ENCODE measurements at places on chromosomes 2 and 18.

GRCh38 chr2:223779877-223780276 is 57.5 kb downstream of the AP1S3 start:
- no peak for DNase-seq

DNA sequence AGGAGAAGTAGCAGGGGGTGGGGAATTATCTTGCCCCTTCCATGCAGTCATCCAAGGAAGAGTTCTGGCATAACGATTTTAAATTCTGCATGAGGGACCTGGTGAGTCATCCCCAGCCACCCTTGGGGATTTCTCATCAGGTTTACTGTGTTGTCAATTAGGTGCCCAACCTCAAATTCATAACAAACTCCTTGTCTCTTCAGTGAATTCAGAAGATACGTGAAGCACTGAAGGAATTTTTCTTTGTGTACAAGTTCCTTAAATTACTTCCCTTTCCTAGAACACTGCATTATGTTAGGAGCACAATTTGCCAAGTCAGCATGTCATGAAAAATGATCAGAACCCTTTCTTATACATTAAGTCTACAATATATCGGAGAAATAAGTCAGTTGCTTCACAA is 70.8 kb upstream of the NOSTRIN start:
- no peak for DNase-seq

- no peak for DNase-seq
Measured at GRCh38 chr2:135818937-135819610, 17.9 kb downstream of the LCT start.

DNA sequence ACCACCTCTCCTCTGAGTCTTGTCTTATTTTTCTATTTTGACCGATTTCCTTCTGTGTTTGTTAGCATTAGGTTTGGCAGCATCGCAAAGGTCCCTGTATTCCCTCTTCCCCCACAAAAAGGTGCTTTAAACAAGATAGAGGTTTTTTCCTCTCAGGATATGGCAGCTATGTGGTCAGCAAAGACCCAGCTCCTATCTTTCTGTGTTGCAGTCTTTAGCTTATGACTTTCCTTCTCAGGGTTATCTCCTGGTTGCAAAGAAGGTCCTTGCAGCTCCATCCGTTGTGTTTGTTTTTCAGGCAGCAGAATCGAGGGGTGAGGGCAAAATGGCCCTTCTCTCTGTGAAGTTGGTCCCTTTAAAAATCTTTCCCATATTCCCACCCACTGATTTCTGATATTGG is 38.4 kb downstream of the GALNT1 start:
- DNase-seq: no peak

GRCh38 chr18:48470484-48471180 is 61.4 kb upstream of the ZBTB7C start:
- DNase-seq: no peak

- no peak for DNase-seq
Measured at GRCh38 chr18:32335228-32335627, 135.5 kb downstream of the GAREM1 start.

DNA sequence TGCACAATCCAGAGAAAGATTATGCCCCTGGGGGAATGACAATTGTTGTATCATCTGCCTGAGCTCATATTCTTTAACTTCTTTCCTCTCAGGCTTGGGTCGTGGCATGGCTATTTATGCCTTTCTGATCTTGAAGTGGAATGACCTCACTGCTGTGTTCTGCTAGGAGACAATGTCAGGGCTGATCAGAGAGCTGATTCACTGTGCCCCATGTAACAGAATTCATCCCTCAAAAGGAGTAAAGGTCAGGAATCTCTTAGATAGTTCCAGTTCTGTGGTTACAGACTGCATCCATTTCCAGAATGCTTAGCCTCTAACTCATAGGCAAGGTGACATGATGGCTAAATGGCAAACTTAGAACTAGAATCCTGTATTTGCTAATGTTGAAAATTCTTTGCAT is 511.7 kb upstream of the CNTNAP5 start:
- DNase-seq: no peak

DNA sequence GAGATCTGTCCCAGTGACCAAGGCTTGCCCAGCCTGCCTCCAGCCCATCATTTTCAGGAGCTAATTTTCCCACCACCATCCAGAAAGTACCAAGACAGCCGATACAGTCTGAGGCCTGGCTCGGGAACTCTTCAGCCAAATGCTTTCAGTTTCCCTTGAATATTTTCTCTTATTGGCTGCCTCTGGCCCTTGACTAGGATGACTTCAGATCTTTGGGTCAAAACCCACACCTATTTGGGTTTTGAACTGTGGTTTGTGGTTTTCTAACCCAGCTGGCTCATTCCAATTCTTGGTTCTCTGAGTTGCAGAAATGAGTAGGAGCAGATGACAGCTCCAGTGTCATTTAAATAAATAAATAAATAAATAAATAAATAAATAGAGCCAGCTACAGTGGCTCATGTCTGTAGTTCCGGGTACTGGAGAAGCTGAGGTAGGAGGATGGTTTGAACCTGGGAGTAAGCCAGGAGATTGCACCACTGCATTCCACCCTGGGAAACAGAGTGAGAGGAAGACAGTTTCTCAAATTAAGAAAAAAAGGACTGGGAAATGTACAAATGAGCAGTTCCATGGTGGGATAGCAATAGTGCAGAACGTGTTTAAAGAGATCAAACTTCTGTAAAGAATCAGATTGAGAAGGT is 465.0 kb upstream of the SOX11 start:
- no peak for DNase-seq

GRCh38 chr2:162919111-162919510 is 80.5 kb upstream of the KCNH7 start:
- no peak for DNase-seq

GRCh38 chr2:27095745-27096651 is 9.4 kb downstream of the KHK start:
- no peak for DNase-seq

GRCh38 chr2:147467441-147467840 is 377.4 kb upstream of the ACVR2A start:
- no peak for DNase-seq

DNA sequence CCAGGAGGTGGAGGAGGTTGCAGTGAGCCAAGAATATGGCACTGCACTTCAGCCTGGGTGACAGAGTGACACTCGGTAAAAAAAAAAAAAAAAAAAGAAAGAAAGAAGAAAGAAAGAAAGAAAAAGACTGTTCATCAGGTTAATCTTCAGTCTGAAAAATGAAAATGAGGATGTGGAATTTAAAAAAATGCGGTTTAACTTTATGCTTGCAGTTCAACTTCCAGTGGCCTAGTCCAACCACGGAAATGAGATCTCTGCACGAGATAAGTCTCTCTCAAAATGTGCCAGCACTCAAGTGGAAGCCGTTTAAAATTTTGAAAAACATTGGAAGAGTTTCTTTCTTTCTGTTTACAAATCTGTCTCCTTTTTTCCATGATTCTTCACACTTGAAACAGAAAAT is 112.1 kb downstream of the DOCK10 start:
- no peak for DNase-seq

GRCh38 chr2:69645031-69645431 is 1.5 kb upstream of the AAK1 start:
- no peak for DNase-seq

GRCh38 chr2:178363252-178363651 is 87.7 kb downstream of the PRKRA start:
- no peak for DNase-seq

DNA sequence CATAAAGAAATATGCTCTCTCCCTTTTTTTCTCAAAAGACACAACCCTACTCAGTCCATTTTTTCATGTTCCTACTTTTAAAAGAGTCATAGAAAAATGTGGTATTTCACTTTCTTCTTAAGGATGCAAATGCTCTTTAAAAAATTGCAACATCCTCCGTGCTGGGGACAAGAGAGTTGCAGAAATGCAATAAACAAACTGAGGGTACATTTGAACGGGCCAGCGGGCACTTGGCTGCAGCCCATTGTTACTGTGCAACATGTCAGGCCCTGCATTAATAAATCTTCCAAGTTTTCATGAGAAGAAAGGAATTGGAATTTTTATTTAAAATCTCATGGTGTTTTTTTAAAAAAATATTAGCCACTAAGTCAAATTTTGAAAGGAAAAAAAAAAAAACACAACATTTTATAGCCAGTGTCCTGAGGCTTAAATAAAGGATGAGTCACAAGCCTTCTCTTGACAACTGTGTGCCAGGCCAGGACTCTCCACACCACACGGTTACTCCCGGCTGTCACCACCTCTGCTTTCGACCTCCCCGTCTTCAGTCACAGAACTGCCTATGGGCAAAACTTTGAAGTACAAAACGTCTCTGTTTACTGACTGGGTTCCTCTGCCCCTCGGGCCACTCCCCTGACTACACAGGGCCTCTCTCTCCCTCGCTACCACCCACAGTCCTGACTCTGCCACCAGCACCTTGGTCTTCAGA is 57.5 kb upstream of the MFF start:
- no peak for DNase-seq

DNA sequence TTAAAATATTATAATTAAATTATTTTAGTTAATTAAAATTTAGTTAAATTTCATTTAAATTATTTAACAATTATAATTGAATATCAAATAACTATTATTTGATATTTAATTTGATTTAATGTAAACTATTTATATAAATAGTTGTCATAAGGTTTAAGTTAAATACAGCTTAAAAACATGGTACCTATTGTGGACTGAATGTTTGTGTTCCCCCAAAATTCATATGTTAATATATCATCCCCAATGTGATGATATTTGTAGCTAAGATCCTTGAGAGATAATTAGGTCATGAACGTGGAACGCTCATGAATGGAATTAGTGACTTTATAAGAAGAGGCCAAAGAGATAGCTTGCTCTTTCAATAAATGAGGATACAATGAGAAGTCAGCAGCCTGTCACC is 505.7 kb upstream of the LRATD1 start:
- DNase-seq: no peak

GRCh38 chr2:181836583-181836982 is 54.9 kb upstream of the ITPRID2 start:
- no peak for DNase-seq

- DNase-seq: no peak
Measured at GRCh38 chr2:201580486-201580885, 62.8 kb downstream of the TMEM237 start.

DNA sequence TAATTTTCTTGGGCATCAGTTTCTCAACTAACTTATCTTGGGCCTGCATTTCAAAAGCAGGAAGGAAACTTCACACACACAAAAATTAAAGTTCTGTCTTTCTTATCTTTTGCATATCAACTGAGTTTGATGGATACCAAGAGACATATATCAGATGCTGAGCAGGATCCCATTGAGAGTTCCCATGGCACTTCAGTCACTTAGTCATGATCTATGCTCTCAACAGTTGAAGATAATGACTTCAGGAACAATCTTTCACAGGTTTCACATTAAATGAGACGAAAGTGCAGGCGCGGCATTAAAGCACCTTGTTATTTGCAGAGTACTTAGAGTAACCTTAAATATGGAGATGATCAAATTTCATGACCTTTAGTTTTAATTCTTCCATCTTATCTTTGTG is 2139.8 kb upstream of the CELF4 start:
- no peak for DNase-seq

DNA sequence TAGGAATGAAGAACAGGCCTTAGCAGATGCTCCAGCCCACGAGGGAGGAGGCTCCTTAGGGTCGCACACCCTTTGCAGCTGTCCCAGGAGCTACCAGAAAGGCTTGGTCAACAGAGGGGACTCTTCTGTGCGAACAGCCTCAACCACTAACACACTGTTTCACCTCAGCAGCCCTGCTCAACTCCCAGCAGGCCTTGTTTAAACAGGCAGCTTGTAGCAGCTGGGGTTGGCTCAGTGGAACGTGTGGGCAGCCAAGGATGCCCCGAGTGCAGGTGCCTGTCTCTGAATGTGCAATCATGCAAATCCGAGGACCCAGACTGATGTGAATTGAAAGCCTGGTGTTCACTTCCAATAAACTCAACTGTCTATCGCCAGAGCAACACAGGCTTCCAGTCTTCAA is 88.7 kb upstream of the CXCR4 start:
- no peak for DNase-seq

DNA sequence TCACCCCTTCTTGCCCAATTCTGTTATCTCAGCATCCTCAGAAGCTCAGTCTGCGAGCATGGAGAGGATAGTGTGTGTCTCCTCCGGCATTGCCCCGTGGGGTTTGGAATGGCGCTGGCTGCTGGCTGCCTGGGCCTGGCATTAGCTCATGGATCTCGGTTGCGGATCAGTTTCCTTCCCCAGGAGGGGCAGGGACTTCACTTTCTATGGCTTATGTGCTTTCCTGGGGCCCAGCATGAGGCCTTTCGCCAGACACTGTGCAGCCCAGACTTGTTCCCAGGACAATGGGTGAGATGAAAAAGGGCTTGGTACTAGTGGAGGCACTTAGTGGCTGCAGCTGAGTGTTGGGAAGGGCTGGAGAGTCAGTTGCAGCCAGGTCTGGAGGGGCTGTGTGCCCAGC is 143.3 kb downstream of the GLI2 start:
- DNase-seq: no peak

DNA sequence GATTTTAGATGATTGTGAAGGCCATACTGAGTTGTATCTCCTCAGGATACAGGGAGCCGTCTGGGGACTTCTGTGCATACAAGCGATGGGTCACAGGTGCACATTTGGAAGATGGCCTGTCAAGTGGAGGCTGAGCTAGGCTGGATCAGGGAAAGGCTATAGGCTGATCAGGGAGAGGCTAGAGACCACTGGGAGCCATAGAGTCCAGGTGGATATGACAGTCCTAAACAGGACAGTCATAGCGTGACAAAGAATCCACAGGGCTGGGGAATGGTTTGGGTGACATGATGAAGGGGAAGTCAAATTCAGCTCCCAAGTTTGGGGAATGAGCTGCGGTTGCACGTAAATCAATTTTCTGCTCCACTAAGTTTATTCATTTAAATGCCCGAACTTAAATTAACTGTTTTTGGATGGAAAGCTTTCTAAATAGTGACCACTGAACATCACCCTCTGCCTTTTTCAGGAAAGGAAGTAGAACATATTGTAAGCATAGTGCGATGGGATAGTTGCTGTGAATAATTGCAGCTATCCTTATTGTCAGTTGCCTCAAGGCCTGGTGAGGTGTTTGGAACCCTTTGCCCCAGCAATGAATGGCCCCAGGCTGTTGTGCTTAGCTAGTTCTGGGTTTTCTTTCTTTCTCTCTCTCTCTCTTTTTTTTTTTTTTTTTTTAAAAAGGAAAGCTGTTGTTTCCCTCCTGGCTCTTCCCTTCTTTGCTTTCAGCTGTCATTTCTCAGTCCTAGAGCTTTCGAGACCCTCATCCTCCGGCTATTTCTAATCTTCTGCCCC is 50.5 kb downstream of the KLHL29 start:
- no peak for DNase-seq

DNA sequence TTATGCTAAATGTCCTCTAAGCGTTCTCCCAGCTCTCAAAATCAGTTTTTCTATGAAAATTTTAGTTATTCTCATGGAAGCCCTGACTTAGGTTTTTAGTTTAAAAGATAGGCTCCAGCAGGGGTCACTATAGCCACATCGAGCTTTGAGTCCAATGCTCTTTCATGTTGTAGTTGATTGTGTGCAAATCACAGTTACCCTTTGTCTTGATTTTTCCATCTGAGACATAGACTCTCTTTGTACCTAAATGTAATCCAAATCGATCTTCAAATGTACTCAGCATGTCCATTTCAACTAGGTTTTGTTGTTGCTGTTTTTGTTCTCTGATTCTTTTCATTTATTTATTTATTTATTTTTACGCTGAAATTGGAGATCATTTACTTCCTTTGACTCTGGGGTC is 26.4 kb upstream of the MSTN start:
- DNase-seq: no peak
